A549 treated with GW870086 at 1 μM for 4 hours (cell line): ENCODE measurements at places on chromosomes 2 and 18. TPM values are rescaled to one million over a fixed set of nuclear protein-coding genes. Genes with fewer than 3 reads are reported as not detected.

Gene KLHL41
- 0.08 to 0.17 TPM (median 0.11 TPM) in 4 of 5 replicates, not detected in the other for total RNA-seq

Gene ST8SIA5
- 0.02 TPM in 1 of 5 replicates, not detected in the others for total RNA-seq

Gene POTEI
- total RNA-seq: 0.07 TPM in 1 of 5 replicates, not detected in the others

Gene DUSP19
- total RNA-seq: 0.37 to 0.79 TPM (median 0.68 TPM) in 5 replicates

Gene TEKT4
- not detected in 5 replicates for total RNA-seq

Gene METTL5
- total RNA-seq: 65.0 to 79.5 TPM (median 69.9 TPM) in 5 replicates

Gene RIOK3
- 26.6 to 37.5 TPM (median 31.0 TPM) in 5 replicates for total RNA-seq

Gene UGT1A3
- total RNA-seq: 0.07 TPM in 1 of 5 replicates, not detected in the others

Gene DUSP2
- 0.21 to 0.49 TPM (median 0.38 TPM) in 5 replicates for total RNA-seq

Gene LYG2
- total RNA-seq: not detected in 5 replicates

Gene CCDC148
- 0.26 to 1.1 TPM (median 0.62 TPM) in 5 replicates for total RNA-seq
